ENCODE measurements at places on chromosomes 5 and 9. TPM values are rescaled to one million over a fixed set of nuclear protein-coding genes. Genes with fewer than 3 reads are reported as not detected.
A peak's percentile ranks its signal among the peaks of the same experiment; 100 is the strongest.

GRCh38 chr9:127004946-127005769 is 90.6 kb downstream of the RALGPS1 start:
- no peak for DNase-seq
- peak overlapping the region; percentile 60 for H3K4me3 ChIP-seq
- peaks cover 32% of the 10 kb centered on the region for H3K4me1 ChIP-seq
- no peaks in the 10 kb centered on the region for H3K27me3 ChIP-seq

- no peak overlapping the region for H3K4me3 ChIP-seq
- no peak for DNase-seq
- H3K27me3 ChIP-seq = no peaks in the 10 kb centered on the region
- H3K27ac ChIP-seq = no peak overlapping the region
- H3K36me3 ChIP-seq = no peaks in the 10 kb centered on the region
These were observed 97.6 kb downstream of the BASP1 start for GRCh38 chr5:17314907-17315471.

DNA sequence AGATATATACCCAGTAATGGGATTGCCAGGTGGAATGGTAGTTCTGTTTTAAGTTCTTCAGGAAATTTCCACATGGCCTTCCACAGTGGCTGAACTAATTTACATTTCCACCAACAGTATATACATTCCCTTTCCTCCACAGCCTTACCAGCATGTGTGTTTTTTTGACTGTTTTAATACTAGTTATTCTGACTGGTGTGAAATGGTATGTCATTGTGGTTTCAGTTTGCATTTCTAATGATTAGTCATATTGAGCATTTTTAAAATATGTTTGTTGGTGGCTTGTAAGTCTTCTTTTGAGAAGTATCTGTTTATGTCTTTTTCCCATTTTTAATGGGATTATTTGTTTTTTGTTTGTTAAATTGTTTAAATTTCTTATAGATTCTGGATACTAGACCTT is 208.9 kb downstream of the CFAP90 start:
- H3K27me3 ChIP-seq = peaks cover 6% of the 10 kb centered on the region
- H3K4me1 ChIP-seq = no peaks in the 10 kb centered on the region
- no peak overlapping the region for H3K27ac ChIP-seq

DNA sequence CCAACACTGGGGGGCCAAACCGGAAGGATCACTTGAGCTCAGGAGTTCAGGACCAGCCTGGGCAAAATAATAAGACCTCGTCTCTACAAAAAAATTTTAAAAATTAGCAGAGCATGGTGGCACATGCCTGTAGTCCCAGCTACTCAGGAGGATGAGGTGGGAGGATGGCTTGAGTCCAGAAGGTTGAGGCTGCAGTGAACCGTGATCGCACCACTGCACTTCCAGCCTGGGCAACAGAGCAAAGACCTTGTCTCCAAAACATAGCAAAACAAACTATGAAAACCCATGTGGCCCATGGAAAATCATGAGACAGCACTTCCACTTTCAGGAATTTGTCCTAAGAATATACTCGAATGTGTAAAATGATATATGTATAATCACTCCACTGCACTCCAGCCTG is 6.1 kb downstream of the SETX start:
- peaks cover 33% of the 10 kb centered on the region for H3K4me1 ChIP-seq
- H3K4me3 ChIP-seq = no peak overlapping the region
- no peak for DNase-seq
- H3K27me3 ChIP-seq = no peaks in the 10 kb centered on the region
- peaks cover 15% of the 10 kb centered on the region for H3K36me3 ChIP-seq

DNA sequence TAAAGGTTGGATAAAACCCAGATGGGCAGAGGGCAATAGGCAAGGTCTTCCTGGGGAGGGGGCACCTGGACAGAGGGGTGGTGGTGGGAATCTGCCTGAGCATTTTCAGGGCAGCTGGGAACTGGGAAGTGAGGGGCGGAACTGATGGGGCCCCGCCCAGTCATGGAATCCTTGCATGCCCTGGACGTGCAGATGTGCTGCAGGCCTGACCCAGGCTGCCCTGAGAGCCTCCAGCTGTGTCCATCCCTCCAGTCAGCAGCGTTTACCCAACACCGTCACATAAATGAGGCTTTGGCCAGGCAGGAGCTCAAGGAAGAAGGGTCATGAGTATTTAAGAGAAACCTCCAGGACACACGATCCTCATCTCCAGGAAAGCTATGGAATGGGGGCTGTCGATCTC is 70.3 kb downstream of the DAB2IP start:
- H3K27me3 ChIP-seq = peaks cover 54% of the 10 kb centered on the region
- H3K36me3 ChIP-seq = no peaks in the 10 kb centered on the region
- DNase-seq = no peak
- no peak overlapping the region for H3K4me3 ChIP-seq
- peaks cover 2% of the 10 kb centered on the region for H3K4me1 ChIP-seq

GRCh38 chr9:18472841-18473251 is 1.1 kb upstream of the ADAMTSL1 start:
- H3K27ac ChIP-seq = no peak overlapping the region
- no peaks in the 10 kb centered on the region for H3K4me1 ChIP-seq
- no peaks in the 10 kb centered on the region for H3K36me3 ChIP-seq
- no peak for DNase-seq

DNA sequence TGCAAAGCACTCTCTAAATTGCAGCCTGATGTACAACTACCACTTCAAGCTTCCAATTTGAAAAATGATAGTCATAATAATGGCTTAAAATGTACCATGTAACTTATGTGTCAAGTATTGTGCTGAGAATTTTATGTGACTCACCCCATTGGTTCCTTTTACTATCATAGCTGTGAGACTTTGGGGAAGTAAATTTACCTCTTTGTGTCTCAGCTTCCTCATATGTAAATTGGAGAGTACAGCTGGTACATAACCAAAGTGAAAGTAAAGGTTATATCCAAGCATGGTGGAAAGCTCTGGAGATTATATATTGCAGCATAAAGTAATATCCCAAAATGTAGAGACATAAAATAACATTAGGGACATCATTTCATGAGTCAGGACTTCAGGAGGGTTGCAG is 2200.4 kb upstream of the C9orf72 start:
- H3K36me3 ChIP-seq = no peaks in the 10 kb centered on the region
- no peak for DNase-seq
- no peak overlapping the region for H3K4me3 ChIP-seq
- no peak overlapping the region for H3K27ac ChIP-seq
- H3K4me1 ChIP-seq = no peaks in the 10 kb centered on the region

GRCh38 chr9:78121488-78121887 is 89.9 kb upstream of the GNAQ start:
- no peaks in the 10 kb centered on the region for H3K27me3 ChIP-seq
- H3K4me1 ChIP-seq = peaks cover 31% of the 10 kb centered on the region
- DNase-seq = peak; percentile 29
- H3K36me3 ChIP-seq = peaks cover 2% of the 10 kb centered on the region

GRCh38 chr5:98982880-98983279 is 54.1 kb upstream of the CHD1 start:
- no peaks in the 10 kb centered on the region for H3K36me3 ChIP-seq
- peaks cover 10% of the 10 kb centered on the region for H3K27me3 ChIP-seq
- no peak overlapping the region for H3K4me3 ChIP-seq
- H3K27ac ChIP-seq = no peak overlapping the region
- peaks cover 5% of the 10 kb centered on the region for H3K4me1 ChIP-seq

WDR38 gene
- not detected for total RNA-seq

PRSS3 gene
- total RNA-seq = not detected

GFRA3 gene
- not detected for total RNA-seq

TSLP gene
- total RNA-seq = not detected

PDE4D gene
- 300 TPM for total RNA-seq
